ENCODE measurements at places on chromosomes 3 and 15. TPM values are rescaled to one million over a fixed set of nuclear protein-coding genes. Genes with fewer than 3 reads are reported as not detected.

Gene SOX14
- not detected for total RNA-seq

DNA sequence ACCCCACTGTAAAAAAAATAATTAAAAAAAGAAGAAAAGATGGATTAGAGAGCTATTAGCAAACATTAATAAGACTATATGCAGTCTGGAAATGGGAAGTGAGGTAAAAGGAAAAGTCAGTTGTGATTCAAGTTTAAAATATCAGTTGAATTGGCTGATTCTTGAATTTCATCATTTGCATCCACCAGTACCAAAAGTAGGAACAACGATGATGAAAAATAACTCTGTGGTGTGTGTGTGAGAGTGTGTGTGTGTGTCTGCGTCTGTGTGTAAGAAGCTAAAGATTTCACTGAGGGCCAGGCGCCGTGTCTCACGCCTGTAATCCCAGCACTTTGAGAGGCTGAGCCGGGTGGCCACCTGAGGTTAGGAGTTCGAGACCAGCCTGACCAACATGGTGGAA lies 56.0 kb upstream of the SLC4A7 start:
- no peaks in the 10 kb centered on the region for H3K27me3 ChIP-seq
- H3K27ac ChIP-seq, result no peak overlapping the region
- H3K4me1 ChIP-seq, result no peaks in the 10 kb centered on the region
- no peak for DNase-seq
- H3K36me3 ChIP-seq, result no peaks in the 10 kb centered on the region

DNA sequence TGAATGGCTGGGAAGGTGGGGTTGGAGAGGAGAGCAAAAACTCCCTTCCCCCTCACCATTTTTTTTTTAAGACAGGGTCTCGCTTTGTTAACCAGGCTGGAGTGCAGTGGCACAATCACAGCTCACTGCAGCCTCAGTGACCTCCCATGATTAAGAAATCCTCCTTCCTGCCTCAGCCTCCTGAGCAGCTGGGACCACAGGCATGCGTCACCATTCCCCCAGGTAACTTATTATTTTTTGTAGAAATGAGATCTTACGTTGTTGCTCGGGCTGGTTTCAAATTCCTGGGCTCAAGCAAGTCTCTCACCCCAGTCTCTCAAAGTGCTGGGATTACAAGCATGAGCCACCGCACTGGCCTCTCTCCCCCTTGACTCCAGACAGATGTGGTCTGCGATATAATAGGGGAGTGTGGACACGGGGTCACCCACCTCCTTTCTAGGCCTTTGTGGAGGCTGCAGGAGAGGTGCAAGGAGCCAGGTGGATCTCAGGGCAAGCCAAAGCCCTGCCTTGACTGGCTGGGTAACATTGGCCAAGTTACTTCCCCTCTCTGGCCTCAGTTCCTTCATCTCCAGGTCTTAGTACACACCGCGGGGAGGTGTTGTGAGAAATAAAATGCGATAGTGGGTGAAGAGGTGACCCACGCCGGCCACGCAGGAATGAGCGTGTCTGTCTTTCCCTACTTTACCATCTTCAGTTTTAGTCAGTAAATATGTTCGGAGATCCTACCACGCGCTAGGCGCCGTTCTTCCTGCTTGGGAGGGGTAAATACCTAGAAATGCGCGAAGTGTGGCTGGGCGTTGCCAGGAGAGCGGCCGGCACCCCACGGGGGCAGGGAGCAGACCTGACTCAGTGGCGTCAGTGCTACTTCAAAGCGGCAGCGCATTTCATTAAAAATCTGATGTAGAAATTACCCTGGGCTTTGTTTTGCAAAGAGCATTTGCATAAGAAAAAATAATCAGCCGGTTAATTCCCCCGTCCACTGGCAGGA lies 20.2 kb upstream of the CORO2B start:
- no peaks in the 10 kb centered on the region for H3K27me3 ChIP-seq
- no peaks in the 10 kb centered on the region for H3K36me3 ChIP-seq
- peak overlapping the region; percentile 44 for H3K27ac ChIP-seq
- H3K4me3 ChIP-seq, result peak overlapping the region; percentile 22
- peak; percentile 56 for DNase-seq
- peaks cover 8% of the 10 kb centered on the region for H3K4me1 ChIP-seq

DNA sequence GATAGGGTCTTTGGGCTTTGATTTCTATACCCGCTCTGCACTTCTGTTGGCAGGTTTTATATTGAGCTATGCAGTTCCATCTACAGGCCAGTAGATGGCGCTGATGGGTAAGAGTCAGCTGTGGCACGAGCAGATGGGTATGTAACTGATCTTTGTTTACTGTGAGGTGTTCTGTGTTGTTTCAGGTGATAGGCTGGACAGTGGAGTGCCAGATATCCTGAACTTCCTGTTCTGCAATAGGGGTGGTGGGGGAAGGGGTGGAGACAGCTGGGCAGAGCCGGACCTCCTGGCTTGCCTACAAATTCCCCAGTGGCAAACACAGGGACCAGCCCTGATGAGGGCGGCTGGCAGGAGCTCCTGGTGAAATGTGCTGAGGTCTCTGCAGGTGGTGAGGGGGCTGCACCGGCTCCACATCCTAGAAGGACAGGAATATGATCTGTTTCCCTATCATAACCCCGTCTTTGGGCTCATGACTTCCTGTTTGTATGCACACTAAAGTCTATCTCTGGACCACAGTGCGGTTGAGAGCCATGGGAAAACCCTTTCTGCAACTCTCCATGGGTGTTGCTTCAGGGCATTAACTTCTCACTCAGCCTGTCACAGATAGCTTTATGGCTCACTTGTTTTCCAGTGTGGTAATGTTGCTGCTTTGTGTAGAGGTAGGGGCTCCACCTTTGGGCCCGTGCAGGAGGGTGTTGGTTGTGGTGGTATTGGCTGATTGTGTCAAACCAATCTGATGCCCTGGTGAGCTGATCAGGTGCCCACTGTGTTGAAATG lies 13.4 kb upstream of the FAM98B start:
- peaks cover 9% of the 10 kb centered on the region for H3K4me1 ChIP-seq
- DNase-seq, result peak; percentile 73
- H3K36me3 ChIP-seq, result no peaks in the 10 kb centered on the region
- H3K27me3 ChIP-seq, result no peaks in the 10 kb centered on the region

DNA sequence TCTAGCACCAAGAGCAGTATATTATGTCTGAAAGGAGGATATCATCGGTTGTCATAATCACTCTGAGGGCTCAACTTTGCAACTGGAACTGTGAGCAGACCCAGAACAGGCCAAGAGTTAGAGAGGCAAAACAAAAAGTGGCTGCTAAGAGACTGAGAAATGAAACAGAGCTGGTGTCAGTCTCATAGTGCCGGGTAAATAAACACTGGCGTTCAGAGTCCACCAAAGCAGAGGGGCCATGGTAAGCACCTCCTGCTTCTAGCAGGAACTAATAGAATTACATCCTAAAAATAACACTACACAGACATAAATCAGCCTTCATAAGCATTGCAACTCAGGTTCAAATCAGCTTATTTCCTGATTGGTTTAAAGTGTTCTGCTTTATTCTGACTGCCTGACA lies 10.3 kb upstream of the IL12A start:
- no peaks in the 10 kb centered on the region for H3K36me3 ChIP-seq
- H3K4me1 ChIP-seq, result peaks cover 9% of the 10 kb centered on the region
- H3K27ac ChIP-seq, result peak overlapping the region; percentile 86
- DNase-seq, result peak; percentile 65
- H3K27me3 ChIP-seq, result no peaks in the 10 kb centered on the region

GRCh38 chr3:122937745-122938144 lies 89.8 kb downstream of the SEMA5B start:
- no peaks in the 10 kb centered on the region for H3K27me3 ChIP-seq
- no peak overlapping the region for H3K4me3 ChIP-seq
- no peak for DNase-seq
- H3K36me3 ChIP-seq, result no peaks in the 10 kb centered on the region
- H3K4me1 ChIP-seq, result peaks cover 6% of the 10 kb centered on the region
- H3K27ac ChIP-seq, result no peak overlapping the region

DNA sequence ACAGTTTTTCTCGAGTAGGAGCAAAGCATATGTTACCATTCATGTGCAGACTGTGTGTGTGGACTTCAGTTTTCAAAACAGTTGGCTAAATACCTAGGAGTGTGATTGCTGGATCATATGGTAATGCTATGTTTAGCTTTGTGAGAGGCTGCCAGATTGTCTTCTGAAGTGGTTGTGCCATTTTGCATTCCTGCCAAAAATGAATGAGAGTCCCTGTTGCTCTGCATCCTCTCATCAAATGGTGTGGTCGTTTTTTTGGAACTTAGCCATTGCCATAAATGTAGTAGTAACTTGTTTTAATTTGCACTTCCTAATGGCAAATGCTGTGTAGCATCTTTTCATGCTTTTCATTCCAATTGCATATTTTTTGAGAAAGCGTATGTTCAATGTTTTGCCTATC lies 77.2 kb upstream of the NDN start:
- H3K4me3 ChIP-seq, result no peak overlapping the region
- H3K27ac ChIP-seq, result no peak overlapping the region
- no peaks in the 10 kb centered on the region for H3K36me3 ChIP-seq
- H3K4me1 ChIP-seq, result no peaks in the 10 kb centered on the region
- H3K27me3 ChIP-seq, result no peaks in the 10 kb centered on the region
- DNase-seq, result no peak

Gene ECE2
- not detected for total RNA-seq

Gene TM2D3
- 46.6 TPM for total RNA-seq

GRCh38 chr3:20652231-20652986 lies 466.4 kb upstream of the SGO1 start:
- H3K4me1 ChIP-seq, result no peaks in the 10 kb centered on the region
- DNase-seq, result no peak
- H3K4me3 ChIP-seq, result no peak overlapping the region
- H3K36me3 ChIP-seq, result no peaks in the 10 kb centered on the region

DNA sequence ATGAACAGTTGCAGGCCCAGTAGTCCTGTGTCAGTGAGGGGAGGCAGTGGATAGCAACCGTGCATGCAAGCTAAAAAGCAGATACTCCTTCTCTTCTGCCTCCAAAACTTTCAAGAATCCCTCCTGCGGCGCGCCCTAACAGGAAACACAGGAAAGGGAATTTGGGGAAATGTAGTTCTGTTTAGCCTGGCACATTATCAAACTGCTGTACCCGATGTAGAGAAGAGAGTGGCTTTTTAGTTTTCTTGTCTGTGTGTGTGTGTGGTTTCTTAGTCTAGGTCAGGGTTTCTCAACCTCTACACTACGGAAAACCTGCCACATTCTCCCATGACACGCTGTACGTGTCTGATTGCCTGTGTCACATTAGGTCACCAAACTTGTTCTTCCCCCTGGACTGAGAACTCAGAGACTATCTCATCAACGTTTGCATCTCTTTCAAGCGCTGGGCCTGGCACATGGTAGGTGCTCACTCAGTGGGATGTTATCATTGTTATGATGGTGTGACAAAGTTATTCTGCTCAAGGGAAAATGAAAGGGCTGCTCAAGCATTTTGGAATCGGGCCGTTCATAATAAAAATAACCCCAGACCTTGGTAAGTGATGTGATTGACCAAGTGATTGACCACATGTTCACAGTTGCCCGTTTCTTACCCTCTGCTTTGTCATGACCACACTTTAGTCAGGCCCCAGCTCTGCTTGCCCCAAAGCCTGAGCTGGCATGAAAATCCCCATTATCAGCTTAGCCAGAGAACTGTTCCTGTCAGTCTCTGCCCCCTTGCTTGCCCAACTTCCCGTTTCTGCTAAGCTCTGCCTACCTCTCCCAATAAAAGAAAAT lies 33.2 kb downstream of the TM4SF4 start:
- no peaks in the 10 kb centered on the region for H3K27me3 ChIP-seq
- H3K4me3 ChIP-seq, result no peak overlapping the region
- no peak for DNase-seq
- no peaks in the 10 kb centered on the region for H3K4me1 ChIP-seq
- H3K27ac ChIP-seq, result no peak overlapping the region
- H3K36me3 ChIP-seq, result no peaks in the 10 kb centered on the region

Gene CX3CR1
- 0.70 TPM for total RNA-seq

- H3K27ac ChIP-seq, result peak overlapping the region; percentile 93
- no peaks in the 10 kb centered on the region for H3K27me3 ChIP-seq
- DNase-seq, result peak; percentile 67
- H3K4me1 ChIP-seq, result peaks cover 6% of the 10 kb centered on the region
- H3K36me3 ChIP-seq, result no peaks in the 10 kb centered on the region
Measured at GRCh38 chr15:70762469-70763119, 764 bp downstream of the UACA start.

Gene ELL3
- 7.7 TPM for total RNA-seq

Gene APOD
- 9.6 TPM for total RNA-seq

GRCh38 chr3:85003479-85003878 lies 44.7 kb downstream of the CADM2 start:
- H3K4me3 ChIP-seq, result no peak overlapping the region
- no peaks in the 10 kb centered on the region for H3K4me1 ChIP-seq
- H3K27me3 ChIP-seq, result no peaks in the 10 kb centered on the region

- H3K4me3 ChIP-seq, result no peak overlapping the region
- no peaks in the 10 kb centered on the region for H3K4me1 ChIP-seq
- no peaks in the 10 kb centered on the region for H3K36me3 ChIP-seq
- peaks cover 76% of the 10 kb centered on the region for H3K27me3 ChIP-seq
Measured at GRCh38 chr15:36877294-36877693, 223.1 kb downstream of the MEIS2 start.

DNA sequence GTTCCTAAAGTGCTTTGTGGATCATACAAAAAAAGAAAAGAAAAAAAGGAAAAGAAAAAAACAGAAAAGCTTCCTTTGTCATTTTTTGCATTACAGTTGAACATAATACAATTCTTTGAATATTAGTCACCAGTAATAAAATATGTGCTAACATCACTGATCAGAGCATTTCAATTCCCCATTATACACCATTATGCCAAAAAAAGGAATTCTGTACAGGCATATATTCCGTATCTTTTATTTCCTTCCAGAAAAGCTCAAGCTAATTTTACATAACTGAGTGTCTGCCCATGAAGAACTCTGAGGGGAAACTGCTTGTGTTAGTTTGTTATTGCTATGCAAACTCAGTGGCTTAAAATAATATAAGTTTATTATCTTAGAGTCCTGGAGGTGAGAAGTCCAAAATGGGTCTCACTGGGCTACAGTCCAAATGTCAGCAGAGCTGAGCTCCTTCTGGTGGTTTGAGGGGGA lies 377.9 kb downstream of the GAP43 start:
- no peak overlapping the region for H3K27ac ChIP-seq
- H3K4me1 ChIP-seq, result no peaks in the 10 kb centered on the region
- no peak overlapping the region for H3K4me3 ChIP-seq
- no peak for DNase-seq
- no peaks in the 10 kb centered on the region for H3K36me3 ChIP-seq
- no peaks in the 10 kb centered on the region for H3K27me3 ChIP-seq

DNA sequence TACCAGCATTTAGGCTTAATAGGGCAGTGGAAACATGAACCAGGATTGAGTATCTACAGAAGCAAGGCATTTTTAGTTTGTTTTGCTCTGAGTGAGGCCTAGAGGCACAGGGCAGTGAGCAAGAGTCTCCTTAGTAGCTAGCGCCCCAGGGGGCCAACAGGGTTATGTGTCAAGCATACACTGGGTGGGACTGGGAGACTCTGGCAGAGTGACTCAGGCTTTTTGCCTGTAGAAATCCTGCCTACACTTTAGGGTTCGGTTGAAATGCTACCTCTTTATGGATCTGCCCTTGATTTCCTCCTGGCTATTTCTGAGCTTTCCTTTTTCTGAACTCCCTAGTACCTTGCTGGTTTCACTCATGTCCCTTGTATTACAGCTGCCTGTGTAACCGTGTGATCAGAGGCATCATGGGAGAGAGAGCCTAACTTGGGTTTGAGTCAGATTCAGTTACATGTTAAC lies 72.2 kb downstream of the TOP2B start:
- H3K27ac ChIP-seq, result peak overlapping the region; percentile 63
- H3K4me1 ChIP-seq, result peaks cover 23% of the 10 kb centered on the region
- no peaks in the 10 kb centered on the region for H3K36me3 ChIP-seq
- H3K27me3 ChIP-seq, result no peaks in the 10 kb centered on the region

Gene IMPG2
- total RNA-seq, result 0.72 TPM

GRCh38 chr15:62879770-62880169 lies 162.8 kb upstream of the TPM1 start:
- no peak overlapping the region for H3K27ac ChIP-seq
- DNase-seq, result no peak
- no peak overlapping the region for H3K4me3 ChIP-seq
- H3K4me1 ChIP-seq, result peaks cover 13% of the 10 kb centered on the region
- no peaks in the 10 kb centered on the region for H3K27me3 ChIP-seq

Gene CTXN2
- not detected for total RNA-seq

Measured in hepatocyte (in vitro differentiated cells).